IPS DF 19.7 (cell line): ENCODE measurements at places on chromosomes 12 and 14.

- no peak for DNase-seq
Measured at GRCh38 chr14:91335191-91336092, 82.2 kb downstream of the CCDC88C start.

DNA sequence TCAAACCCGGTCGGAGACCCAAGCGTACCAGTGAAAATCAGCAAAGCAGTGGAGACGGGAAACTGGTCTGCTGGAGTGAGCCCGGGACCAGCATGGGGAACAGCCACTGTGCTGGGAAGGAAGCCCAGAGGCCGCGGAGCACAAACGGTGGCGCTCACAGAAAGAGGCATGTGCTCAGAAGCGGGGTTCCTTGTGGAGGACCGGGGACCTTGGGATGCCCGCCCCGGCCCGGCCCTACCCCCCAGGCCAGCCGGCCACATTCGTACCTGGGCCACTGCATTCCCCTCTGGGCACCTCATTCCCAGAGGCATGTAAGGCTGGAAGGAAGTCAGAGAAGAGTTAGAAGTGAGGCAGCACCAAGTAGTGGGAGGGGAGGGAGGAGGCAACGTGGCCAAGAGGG lies 79.3 kb downstream of the RFLNA start:
- DNase-seq, result no peak

DNA sequence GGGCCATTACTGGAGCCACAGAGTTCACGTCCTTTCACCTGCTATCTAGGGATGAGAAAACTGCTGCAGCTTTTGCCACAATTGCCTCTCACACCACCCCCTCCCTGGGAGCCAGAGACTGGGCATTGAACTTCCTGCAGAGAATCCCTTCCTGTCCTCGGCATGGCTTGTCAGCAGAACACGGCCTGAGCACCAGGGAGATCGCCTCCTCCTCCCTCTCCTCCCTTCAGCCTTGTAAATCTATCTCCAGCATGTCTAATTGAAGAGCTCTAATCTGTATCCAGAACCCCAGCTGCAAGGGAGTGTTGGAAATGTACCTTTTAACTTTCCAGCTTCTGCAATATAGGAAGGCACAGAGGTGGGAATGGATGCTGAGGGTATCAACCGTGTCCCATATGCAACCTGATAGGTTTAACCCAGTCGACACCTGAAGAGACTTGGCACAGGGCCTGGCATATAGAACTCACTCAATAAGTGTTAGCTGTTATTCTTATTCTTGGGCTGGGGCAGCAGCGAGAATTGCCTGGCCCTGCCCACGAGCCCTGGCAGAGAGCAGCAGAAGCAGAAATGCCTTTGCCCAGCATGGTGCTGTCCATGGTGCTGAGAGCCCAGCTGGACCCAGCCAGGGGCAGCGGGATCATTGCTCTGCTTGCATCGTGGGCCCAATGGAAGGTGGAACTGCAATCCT lies 26.8 kb downstream of the TMEM63C start:
- DNase-seq, result no peak

DNA sequence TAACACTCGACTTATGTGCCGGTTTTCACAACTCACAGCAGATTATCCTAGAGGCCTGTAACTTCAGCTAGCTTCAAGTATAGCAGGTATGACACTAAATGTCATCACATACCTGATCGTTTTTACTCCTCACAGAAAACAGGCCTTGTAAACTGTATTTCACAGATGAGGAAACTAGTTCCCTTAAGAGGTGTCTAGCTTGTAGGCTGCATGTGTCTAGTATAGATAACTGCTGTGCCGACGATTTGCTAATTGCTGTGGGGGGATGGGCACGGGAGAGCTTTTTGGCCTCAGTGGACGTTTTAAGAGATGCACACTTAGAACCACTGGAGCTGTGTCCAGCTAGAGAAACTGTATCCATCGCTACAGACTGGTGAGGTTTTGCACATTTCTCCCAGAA lies 78.8 kb downstream of the PAPOLA start:
- no peak for DNase-seq

GRCh38 chr12:81365284-81365683 lies 287.4 kb downstream of the ACSS3 start:
- DNase-seq, result no peak

- DNase-seq, result no peak
Measured at GRCh38 chr12:120314220-120314619, 12.1 kb downstream of the SIRT4 start.

- DNase-seq, result no peak
Measured at GRCh38 chr14:100735271-100735670, 8.6 kb downstream of the DLK1 start.

GRCh38 chr12:108989376-108989775 lies 31.5 kb downstream of the SVOP start:
- DNase-seq, result no peak

GRCh38 chr14:105182296-105183020 lies 1.3 kb upstream of the NUDT14 start:
- DNase-seq, result no peak

DNA sequence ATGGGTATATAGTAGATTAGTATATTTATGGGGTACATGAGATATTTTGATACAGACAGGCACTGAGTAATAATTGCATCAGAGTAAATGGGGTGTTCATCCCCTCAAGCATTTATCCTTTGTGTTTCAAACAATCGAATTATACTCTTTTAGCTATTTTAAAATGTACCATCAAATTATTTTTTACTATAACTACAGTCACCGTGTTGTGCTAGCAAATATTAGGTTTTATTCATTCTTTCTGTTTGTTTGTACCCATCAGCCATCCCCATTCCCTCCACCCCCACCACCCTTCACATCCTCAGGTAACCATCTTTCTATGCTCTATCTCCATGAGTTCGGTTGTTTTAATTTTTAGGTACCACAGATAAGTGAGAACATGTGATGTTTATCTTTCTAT lies 115.8 kb downstream of the NUBPL start:
- DNase-seq, result no peak

DNA sequence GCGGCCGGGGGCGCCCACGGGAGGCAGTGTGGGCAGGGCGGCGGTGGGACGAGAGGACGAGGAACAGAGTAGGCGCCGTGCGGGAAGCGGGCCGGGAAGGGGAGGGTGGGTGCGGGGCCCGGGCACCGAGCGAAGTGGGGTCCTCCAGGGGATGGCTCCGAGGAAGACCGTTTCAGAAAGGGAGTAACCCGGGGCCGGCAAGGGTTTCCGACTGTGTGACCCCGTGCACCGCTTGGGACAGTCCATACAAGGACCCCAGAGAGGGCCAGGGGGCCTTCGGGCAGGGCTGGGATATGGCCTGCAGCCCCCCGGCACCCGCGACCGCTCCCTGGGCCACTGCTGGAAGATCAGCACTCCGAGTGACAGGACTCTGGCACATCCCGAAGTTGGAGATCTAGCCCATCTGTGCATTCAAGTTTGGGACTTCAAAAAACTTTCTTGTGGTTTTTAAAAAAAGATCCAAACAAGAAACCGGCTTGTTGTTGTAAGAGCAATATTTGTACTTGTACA lies 448 bp downstream of the TSPAN9 start:
- DNase-seq, result no peak

GRCh38 chr12:27431185-27431584 lies 15.4 kb upstream of the SMCO2 start:
- DNase-seq, result no peak

DNA sequence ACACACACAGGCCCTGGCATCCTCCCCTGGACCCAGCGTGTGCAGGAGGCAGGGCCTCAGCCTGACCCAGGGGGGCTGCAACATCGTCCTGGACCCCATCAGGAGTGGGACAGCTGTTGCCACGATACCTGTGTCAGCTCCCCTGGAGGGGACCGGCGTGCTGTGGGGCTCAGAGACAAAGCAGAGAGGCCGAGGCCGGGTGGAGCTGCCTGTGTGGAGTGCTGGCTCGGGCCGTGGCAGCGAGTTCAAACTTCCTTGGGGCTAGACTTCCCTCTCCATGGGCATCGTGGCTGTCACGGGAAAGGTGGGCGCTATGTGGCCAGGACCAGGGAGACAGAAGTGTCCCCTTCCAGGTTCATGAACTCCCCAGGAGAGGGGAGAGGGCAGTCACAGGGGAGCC lies 155.0 kb upstream of the SFSWAP start:
- no peak for DNase-seq

- DNase-seq, result no peak
Measured at GRCh38 chr14:61866932-61867920, 105.0 kb downstream of the SNAPC1 start.

- DNase-seq, result no peak
Measured at GRCh38 chr12:16606991-16607390, 1.0 kb upstream of the LMO3 start.

- no peak for DNase-seq
Measured at GRCh38 chr14:101173698-101174521, 270.4 kb upstream of the RTL1 start.

DNA sequence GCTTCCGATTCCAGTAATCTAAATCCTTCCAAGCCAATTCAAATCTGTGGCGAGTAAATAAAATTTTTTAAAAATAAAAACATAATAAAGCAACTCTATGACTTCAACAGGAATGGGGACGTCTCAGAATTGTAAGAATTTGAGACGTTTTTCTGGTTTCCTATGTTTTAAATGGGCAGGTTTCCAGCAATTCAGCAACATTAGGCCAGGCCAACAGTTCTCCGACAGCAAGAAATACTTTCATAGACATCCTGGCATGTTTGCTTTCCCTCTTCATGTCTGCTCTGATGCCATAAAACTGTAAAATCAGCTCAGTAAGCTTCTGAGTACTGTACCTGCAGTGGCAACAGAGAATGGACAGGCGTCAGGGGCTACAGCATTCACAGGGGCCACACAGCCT lies 35.8 kb upstream of the DICER1 start:
- DNase-seq, result no peak

DNA sequence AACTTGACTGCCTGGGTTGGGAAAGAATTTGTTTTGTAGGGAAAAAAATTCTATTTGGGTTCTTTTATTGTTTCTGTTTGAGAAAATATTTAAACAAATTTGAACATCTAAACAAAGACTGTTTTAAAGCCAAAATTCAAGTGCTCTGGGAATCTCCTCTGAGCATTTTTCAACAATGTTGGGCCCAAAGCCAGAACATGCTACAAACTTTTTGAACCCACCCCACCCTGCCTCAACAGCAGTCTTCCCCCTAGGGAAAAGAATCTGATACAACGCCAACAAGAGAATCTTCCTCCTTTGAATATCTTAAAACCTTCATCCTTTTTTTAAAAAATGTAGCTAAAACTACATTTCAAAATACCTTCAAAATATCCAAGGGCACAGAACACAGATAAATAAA lies 20.4 kb upstream of the NID2 start:
- no peak for DNase-seq

DNA sequence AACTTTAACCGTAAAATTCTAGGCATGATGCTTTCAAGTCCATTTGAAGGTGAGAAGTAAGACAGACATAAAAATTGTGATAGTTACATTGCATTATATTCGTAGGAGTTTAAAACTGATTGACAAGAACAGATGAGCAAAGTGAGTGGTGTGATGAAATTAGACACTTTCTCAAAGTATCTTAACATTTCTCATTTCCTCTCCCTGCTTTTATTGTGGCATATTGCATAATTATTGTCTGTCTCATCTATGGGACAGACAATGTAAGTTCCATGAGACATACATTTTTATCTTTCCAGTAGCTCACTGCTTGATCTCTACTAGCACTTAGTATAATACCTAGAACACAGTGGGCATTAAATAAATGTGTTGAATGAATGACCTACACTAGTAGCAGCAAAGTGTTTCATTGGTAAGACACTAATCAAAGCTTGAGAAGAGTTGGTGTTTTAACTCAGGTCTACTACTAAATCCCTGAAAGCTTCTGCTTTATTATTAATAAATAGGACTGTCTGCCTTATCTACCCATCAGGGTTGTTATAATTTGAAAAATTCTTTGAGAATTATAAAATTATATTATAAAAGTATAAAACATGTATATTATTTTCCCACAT lies 19.0 kb downstream of the A2M start:
- no peak for DNase-seq

- DNase-seq, result no peak
Measured at GRCh38 chr12:110182281-110182680, 58.1 kb downstream of the IFT81 start.

DNA sequence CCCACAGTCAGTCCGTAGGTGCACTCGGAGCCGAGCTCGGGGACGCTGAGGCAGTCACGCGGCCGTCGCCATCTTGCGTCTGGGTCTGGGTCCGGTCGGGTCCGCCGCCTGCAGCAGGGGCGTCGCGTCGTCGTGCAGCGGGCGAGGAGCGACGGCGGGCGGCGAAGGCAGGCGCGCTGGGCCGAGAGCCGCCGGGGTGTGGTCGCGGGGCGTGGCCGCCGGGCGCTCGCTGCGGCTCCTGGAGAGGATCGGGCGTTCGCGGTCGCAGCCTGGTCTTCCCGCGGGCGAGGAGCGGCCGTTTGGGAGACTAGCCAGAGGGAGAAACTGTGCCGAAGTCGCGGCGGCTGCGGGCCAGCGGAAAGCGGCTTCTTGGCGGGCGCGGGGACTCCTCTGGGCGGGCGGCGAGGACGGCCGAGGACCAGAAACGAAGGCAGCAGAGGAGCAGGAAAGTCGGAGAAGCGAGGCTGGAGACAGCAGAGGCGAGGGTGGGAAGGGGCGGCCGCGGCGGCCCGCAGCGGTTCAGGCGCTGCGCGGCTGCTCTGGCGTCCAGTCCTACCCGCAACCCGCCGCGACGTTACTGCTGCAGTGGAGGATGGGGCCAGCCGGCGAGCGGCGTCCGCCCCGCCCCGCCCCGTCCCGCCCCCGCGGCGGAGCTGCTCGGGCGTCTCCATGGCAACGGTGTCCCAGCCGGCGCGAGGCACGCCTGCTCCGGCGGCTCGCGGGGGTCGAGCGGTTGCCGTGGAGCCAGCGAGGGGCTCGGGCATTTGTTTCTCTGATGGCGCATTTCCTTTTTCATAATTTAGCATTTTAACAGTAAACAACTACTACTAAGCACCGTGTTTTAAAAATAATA lies at the start of gene PNMA1:
Gene PNMA1 (minus strand): TSS at position 582 of the 853 bp plus-strand sequence. CDS start 745 bp downstream, outside the sequence.
- DNase-seq, result no peak
